ENCODE measurements at places on chromosomes 2 and 18.

- no peak for DNase-seq
Measured at GRCh38 chr2:77910136-77910535, 388.0 kb upstream of the LRRTM4 start.

GRCh38 chr2:144240656-144241339 is 279.1 kb downstream of the ZEB2 start:
- no peak for DNase-seq

DNA sequence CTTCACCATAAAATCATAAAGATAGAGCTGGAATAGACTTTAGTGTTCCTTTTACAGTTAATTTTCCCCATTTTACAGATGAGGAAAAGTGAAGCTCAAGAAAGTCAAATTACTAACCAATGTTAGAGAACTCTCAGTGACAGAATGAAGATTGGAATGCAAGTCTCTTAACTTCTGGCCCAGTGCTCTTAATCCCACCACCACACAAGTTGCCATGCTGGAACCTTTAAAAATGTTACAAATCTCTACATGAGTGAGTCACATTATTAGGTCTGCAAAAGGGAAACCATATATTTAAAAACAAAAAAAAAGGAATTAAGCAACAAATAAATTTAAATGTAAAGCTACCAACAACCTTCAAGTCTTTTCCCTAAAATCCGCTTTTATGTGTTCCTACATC is 3.5 kb downstream of the NCKAP1 start:
- no peak for DNase-seq

GRCh38 chr2:37920570-37920969 is 4.5 kb upstream of the RMDN2 start:
- DNase-seq, result no peak

DNA sequence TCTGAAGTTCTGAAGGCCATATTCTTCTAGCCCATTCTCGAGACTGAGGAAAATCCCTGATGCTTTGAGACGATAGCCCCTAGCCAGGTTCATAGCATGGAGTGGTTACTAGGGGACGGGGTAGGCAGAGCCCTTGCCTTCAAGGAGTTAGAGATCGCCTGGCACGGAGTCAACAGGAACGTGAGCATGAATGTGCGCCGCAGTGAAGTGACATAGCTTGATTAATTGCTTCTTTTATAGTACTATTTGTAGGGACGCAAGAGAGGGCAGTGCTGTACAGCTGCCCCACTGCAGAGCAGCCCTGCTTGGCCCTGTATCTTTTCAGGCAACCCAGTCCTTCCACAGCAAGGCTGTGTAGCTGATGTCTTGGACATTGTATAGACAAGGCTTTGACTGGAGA is 26.2 kb downstream of the HRH4 start:
- DNase-seq, result no peak

- DNase-seq, result no peak
Measured at GRCh38 chr2:151097128-151097527, 164.5 kb downstream of the RBM43 start.

DNA sequence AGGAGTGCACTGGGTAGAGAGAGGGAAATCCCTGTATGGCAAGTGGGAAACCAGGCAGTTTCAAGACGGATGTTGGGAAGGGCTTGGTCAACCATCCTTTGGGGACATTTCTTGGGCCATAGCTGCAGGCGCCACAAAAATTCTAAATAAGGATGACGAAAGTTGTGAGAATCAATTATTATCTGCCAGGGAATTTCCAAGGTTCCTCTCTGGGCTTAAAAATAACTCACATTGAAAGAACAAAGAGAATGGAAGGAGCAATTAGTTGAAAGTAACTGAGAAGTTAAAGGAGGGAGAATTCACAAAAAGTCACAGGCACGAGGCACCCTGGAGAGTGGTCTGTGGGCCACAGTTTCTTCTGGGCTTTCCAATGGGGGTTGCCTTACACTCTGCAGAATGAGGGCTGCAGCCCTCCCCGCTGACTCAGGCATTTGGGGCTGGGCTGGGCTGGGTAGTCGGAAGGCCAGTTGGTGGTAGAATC is 195.7 kb downstream of the SMAD7 start:
- DNase-seq, result no peak

GRCh38 chr2:73218298-73218697 is 4.3 kb downstream of the SMYD5 start:
- no peak for DNase-seq

DNA sequence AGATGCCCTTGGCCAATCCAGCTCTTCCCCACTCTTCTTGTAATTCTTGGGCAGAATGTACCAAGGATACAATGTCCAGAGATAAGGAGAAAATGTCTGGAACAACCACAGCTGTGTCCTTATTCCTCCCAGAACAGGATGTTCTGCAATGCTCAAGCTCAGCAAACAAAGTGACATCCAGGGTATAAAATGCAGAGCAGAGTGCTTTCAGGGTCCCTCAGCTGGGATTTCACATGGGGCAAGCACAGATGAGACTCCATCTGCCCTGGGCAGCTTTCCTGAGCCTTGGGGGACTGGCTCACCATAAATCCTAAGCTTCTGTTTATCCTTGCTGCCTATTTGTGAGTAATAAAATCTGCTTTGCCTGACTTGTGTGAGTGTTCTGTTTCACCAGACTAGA is 127.4 kb downstream of the VAPA start:
- no peak for DNase-seq
